ENCODE measurements at places on chromosomes 13 and 19.

DNA sequence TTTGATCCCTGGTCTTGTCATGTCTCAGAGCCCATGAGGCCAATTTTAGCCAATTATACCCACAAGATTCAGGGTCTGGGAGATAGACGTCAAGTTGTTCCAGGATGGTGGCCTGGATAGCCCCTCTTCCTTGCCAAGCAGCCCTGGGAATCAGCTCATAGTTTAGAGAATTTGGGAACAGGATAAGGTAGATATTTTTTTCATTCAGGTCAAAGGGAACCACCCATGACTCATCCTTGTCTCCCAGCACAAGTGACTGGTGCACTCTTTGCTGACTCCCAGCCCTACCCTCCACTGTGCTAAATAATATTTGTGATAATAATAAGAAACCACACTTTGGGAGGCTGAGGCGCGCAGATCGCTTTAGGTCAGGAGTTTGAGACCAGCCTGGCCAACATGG, 17.1 kb upstream of the S1PR4 start:
- DNase-seq, result peak; percentile 70

- DNase-seq, result no peak
These were observed 19.6 kb downstream of the ARHGEF1 start for GRCh38 chr19:41902594-41902993.

GRCh38 chr13:49536144-49536873, 40.6 kb downstream of the PHF11 start:
- no peak for DNase-seq

- peak; percentile 34 for DNase-seq
These were observed 7.5 kb downstream of the F10 start for GRCh38 chr13:113129921-113130750.

GRCh38 chr19:47613165-47614020, 4.5 kb downstream of the BICRA start:
- DNase-seq, result peak; percentile 84

DNA sequence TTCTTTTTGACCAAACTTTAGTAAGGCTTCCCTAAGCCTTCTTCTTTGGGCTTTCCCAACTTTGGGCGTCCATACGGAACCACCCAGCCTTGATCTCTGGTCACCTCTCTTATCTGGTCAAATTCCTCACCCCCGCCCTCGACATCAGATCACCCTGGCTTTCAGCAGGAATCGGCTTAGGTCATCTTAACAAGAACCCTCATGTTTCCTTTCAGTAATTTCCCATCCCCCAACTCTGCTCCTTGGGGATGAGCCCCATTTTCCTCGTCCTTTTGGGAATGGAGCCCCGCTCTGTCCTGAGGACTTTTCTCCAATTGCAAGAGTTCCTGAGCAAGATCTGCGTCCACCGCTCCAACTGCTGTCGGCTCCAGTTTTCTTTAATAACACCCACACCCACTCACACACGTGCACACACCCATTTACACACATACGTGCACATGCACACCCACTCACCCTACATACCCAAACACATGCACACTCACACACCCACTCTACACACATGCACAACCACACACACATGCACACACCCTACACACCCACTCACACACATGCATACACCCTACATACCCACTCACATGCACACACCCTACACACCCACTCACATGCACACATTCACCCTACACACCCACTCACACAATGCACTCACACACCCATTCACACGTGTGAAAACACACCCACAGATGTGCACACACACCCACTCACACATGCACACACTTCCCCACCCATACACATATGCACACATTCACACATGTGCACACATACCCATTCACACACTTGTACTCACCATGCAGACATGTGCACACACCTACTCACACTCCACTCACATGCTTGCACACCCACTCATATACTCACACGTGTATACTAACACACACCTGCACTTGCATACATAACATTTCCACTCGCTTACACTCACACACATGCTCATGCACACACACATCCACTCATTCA, 87.0 kb upstream of the TM9SF2 start:
- no peak for DNase-seq

GRCh38 chr19:11166281-11167142, 10.9 kb upstream of the SPC24 start:
- peak; percentile 80 for DNase-seq

GRCh38 chr13:50911081-50911631, 1.6 kb downstream of the RNASEH2B start:
- peak; percentile 11 for DNase-seq

DNA sequence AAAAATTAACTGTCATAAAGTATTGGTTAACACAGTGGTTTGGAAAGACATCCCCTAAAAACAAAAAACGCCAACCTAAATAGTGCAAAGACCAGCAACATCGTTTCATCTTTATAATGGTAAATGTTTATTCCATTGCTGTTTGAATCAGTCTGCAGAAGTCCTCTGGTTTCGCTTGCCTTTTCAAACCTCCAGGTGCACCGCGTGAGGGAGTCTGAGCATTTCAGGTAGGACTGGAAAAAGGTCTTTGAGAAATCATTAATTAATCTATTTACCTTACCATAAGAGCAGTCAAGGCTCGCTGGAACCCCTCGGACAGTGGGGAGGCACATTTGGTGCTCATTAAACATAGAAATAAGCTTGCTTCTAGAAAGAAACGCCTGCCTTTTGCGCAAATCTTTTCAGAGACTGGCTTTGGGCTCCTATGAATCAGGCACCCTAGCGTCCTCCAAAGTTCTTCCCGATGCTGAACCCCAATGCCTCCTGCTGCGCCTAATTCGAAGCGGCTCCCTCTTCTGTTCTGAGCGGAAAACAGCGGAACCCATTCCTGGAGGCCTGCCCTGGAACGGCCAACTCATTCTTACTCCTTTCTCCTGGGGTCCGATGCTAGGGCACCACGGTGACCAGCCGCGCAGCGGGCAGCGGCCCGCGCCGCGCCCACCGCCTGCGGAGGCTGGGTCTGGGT, 951 bp upstream of the MTUS2 start:
- peak; percentile 39 for DNase-seq

- DNase-seq, result no peak
These were observed 71.4 kb downstream of the DGKH start for GRCh38 chr13:42119875-42120274.

GRCh38 chr13:113047587-113047986, 58.0 kb upstream of the F7 start:
- DNase-seq, result no peak

DNA sequence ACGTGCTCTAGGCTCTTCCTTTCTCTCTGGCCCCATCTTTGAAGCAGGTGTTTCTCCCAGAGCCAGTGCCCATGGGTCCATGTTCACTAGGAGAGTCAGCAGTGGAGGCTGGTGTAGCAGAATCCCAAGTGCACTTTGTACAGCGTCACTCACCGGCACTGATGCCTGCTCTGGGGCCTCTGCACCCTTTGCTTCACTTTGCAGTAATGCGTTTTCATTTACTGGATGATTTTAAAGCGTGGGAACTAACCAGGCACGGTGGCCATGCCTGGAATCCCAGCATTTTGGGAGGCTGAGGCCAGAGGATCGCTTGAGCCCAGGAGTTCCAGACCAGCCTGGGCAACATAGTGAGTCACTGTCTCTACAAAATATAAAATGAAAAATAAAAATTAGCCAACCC, 30.7 kb downstream of the SLC25A42 start:
- no peak for DNase-seq

- no peak for DNase-seq
These were observed 620.2 kb downstream of the EFNB2 start for GRCh38 chr13:105915146-105915850.

GRCh38 chr19:28208745-28209144, 1004.2 kb downstream of the UQCRFS1 start:
- DNase-seq, result no peak

DNA sequence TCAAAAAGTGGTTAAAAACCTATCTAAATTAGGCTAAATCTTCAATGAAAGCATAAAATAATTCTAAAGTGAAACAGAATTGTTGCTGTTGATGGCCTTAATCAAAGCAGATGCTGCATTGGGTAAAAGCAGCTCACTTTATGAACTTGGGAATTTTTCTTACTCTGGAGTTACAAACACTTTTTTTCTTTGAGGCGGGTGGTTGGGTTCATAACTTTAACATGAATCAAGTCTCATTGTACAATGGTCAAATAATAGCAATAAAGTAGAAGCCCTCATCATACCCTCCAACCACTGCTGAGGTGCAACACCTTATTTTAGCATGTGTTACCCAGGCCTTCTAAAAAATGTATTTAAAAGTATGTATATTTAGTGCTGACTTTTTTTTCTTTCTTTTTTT, 29.1 kb downstream of the NUP58 start:
- DNase-seq, result peak; percentile 70

DNA sequence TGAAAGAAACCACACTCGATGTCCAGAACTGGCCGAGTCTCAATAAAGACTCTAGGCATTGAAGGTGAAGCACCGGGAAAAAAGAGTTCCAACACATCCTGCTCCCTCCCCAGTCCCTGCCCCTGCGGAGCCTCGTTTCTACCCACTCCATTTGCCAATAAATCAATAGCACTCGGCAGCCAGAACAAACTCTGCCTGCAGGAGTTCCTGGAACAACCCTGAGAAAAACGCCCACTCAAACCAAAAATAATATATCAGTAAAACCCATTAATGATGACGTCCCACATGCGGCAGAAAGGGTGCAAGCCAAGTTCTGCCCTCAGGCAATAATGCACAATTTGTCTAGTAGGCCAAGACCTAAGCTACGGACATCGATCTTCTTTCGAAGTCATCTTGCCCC, 41.0 kb downstream of the PDCD5 start:
- no peak for DNase-seq

DNA sequence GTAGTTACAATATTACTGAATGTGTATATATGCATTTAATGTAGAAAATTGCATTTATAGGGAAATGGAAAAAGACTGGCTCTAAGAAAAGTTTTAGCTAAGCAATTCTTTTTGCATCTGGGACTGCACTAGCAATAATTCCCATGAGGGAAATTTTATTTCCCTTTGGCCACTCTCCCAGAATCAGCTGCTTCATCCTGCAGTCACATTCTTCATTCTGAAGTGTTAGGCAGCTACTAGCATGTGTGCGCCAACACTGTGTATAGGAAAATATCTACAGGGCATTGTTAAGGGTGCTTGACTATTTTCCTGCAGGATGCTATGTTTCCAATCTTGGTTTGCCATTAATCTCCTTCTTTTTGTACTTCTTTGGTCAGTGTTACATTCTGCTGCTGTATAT, 312.8 kb upstream of the PCDH20 start:
- DNase-seq, result peak; percentile 78

GRCh38 chr13:49407068-49407467, 36.8 kb downstream of the CAB39L start:
- no peak for DNase-seq

DNA sequence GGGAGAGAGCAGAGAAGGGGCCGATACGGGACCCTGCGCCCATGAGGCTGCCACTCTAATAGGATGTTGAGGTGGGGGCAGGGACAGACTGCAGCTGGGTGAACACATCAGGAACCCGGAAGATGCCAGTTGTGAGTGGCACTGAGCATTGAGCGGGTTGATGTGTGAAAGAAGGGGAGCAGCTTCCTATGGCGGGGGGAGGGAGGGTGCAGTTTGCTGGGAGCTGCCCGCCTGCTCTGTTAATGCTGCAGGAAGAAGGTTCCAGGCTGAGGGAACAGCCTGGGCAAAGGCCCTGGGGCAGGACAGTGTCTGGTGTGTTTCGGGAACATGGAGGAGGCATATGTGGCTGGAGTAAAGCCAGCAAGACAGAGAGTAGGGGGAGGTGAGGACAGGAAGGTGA, 29.8 kb downstream of the DNM2 start:
- no peak for DNase-seq

- peak; percentile 19 for DNase-seq
These were observed 358.3 kb downstream of the KLF5 start for GRCh38 chr13:73417012-73417615.

- no peak for DNase-seq
These were observed 23.4 kb downstream of the TMEM255B start for GRCh38 chr13:113782472-113782871.

DNA sequence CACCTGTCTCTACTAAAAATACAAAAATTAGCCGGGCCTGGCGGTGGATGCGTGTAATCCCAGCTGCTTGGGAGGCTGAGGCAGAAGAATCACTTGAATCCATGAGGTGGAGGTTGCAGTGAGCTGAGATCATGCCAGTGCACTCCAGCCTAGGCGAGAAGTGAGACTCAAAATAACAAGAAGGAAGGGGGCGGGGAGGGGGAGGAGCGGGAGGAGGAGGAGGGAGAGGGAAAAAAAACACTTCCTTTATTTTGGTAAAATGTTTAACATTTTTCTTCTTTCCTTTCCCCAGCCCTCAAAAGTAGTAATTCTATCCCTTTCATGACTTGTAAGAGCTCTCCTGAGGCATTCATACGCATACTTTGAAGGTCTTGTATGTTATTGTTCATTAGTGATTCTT, 44.3 kb downstream of the SPRY2 start:
- no peak for DNase-seq

GRCh38 chr13:80339912-80340650, 845 bp downstream of the SPRY2 start:
- peak; percentile 46 for DNase-seq

DNA sequence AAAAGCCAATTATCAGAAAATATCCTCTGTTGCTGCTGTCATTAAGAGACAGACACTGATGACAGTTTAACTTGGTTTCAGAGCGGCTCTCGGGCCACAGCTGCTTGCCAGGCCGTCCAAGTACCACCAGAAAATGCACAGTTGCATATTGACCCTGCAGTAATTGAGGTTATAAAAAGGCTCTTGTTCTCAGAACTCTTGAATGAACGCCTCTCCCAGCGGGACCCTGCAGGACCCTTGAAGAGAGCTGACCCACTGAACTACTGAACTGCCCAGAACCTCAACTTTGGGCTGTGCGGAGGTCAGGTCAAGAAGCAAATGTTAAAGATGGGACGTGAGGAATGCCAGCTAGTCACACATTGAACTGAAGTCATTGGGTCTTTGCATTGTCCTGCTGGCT, 1559.0 kb upstream of the SLC10A2 start:
- DNase-seq, result no peak

DNA sequence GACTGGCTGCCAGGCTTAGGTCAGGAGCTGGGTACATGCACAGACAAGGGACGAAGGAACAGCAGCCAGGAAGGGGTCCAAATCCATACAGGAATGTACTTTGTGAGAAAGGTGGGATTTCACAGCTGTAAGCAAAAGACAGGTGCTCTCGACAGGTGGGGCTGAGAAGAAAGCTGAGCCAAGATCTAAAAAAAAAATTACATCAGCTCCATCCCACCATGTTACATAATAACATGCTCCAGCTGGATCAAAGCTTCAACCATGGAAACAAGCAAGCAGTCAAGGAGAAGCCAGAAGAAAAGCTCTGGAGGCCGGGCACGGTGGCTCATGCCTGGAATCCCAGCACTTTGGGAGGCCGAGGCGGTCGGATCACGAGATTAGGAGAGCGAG, 8.0 kb downstream of the UBXN6 start:
- DNase-seq, result no peak

DNA sequence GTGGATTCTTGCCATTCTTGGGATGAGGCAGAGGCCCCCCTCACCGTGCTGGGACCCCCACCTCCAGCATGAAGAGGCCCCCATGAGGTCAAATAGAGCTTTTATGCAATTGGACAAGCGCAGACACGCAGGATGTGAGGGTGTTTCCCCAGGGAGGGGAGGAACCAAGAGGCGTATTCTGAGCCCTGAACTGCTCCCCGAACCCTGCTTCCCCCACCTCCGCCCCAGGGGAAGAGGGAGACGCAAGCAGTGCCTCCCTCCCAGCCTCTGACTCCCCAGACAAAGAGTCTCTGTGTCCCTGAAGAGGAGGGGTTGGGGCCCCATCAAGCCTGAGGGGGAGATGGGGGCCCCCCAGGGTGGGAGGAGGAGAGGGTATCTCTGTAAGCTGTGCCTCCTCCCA, 1.3 kb upstream of the RDH8 start:
- no peak for DNase-seq

- peak; percentile 55 for DNase-seq
These were observed 39.5 kb downstream of the RASL11A start for GRCh38 chr13:27309967-27310598.

Measured in cardiac fibroblast (primary cell).